Prostate gland (tissue), 2 donors: ENCODE measurements at places on chromosomes 16 and 17.

DNA sequence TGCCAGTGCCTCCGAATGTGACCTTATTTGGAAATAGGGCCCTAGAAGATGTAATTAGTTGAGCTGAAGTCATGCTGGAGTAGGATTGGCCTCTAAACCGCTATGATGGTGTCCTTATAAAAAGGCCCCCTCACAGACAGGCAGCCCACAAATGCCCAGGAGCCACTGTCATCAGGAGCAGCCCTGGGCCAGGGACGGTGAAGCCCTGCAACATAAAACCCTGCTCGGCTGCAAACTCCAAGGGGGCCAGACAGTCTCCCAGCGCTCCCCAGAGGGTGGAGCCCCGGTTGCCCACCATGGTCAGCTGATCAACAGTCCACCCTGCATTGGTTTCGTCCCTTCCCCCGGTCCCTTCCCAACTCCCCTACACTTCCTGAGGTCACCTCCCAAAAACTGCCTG lies 351.7 kb downstream of the FOXL1 start:
- no peak for DNase-seq

- no peak for DNase-seq
Measured at GRCh38 chr17:79747508-79748294, 17.0 kb downstream of the ENPP7 start.

DNA sequence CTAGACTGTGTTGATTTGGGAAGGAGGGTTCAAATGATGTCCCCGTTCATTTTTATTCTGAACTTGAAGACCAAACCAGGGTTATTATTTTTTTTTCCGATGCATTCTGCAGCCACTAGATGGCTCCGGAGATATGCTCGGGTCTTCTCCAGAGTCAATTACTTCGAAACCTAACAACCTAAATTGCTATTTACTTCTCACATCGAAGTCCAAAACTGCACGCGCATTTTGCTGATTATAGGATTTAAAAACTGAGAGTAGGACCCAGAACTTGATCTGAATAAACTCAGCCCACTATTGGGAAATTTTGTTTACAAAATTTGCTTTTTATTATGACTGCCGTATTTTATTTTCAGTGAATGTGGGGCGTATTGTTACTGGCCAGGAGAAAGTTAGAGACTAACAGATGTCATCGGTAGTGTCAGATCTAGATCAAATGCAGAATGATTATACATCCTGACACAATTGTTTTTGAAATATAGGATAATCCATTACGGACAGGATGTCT lies 263.8 kb downstream of the HS3ST3A1 start:
- DNase-seq = peak; percentile 6

GRCh38 chr17:17054636-17055035 lies 12.4 kb downstream of the MPRIP start:
- no peak for DNase-seq

DNA sequence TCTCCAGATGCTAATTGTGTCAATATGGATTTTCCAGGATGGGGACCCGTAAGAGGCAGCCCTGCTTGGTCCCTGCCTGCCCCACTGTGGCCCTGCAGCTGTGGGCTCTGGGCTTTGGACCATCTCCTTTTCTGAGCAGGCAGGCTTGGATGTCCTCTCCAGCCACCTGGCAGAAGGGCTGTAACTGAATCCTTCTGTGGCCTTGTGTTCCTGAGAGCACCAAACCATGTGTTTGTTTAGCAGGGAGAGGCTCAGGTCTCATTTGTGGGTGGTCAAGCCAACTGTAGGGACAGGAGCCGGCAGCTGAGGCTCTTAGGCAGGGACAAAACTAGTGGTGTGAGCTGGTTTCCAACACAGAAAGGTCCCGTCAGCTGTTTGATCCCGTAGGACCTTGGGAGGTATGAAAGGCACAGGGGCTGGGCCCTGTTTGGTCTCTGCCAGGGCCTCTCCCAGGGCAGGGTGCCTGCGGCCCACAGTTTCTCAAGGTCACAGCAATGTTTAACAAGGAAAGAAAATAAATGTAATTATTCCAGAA lies 18.5 kb downstream of the SEC14L5 start:
- no peak for DNase-seq

DNA sequence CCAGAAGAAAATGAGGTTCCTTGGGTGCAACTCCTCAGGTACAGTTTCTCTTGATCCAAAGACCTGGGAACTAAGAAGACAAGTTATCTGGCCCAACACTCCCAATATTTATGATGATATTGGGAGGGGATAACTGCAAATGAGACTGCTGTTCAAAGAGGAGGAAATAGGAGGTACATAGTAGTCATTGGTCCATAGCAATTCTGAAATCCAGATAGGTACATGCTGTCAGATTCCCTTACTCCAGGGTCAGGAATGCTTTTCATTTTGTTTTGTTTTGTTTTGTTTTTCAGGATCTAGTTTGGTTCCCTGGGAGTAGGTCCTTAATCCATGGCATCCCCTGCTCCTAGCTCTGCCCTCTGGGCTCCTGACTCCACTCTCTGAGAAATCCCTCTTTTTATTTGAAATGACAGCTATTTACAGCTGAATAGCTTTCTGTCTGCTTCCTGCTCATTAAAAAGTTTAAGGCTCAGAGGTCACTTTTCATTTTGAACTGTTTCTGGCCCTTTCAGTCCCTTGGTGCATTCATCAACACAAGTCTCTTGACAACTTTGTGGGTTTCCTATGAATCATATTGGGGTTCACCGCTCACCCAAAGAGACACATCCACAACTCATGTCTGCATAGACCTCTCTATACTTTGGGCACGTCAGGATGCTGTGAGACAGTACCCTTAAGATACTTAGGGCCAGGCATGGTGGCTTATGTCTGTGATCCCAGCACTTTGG lies 110.2 kb upstream of the C17orf78 start:
- no peak for DNase-seq

DNA sequence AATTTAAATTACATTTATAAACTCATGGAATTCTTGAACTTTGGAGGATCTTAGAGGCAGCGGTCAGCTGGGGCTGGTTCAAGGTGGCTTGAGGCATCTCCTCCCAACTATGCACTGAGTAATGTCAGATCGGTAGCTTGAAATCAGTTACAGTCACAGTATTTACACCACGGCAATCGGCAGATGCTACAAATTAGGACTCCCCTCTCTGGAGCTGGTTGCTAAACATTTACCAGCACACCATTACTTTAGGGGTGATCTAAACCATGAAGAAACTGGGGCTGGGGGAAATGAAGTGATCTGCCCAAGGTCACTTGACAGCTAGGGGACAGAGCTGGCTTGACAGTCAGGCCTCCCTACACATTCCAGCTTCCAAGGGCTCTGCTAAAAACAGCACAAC lies 137.6 kb downstream of the IRX3 start:
- no peak for DNase-seq

- no peak for DNase-seq
Measured at GRCh38 chr16:13136901-13137300, 235.5 kb downstream of the SHISA9 start.

GRCh38 chr16:17685447-17685846 lies 214.7 kb upstream of the XYLT1 start:
- DNase-seq = no peak

GRCh38 chr17:72715906-72716572 lies 376.4 kb downstream of the SLC39A11 start:
- peak; percentile 71 for DNase-seq

DNA sequence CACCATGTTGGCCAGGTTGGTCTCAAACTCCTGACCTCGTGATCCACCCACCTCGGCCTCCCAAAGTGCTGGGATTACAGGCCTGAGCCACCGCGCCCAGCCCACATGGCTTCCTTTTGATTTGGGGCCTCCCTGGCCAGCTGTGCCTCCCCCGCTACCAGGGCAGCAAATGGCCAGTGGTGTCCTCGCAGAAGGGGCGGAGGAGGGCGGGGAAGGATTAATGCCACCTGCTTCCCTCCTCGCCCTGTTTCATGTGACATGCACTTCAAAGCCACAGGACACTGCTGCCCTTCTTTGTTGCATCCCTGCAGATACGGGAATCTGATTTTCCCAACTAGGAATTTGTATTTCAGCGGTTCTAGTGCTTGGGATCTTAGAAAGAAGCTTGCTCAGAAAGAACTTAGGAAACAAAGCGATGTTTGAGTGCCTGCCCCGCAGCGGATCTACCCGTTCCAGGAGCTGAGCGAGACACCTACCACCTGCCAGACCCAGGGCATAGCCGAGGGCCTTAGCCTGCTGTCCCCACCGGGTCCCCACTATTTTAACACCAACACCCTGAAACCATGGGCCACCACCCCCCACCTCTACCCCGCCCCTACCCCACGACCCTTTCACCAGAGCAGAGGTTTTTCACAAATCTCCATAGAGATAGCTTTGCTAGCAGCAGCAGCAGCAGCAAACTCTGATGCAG lies 37.7 kb upstream of the CCDC182 start:
- DNase-seq = no peak
